ENCODE measurements at places on chromosomes 12 and 14.

DNA sequence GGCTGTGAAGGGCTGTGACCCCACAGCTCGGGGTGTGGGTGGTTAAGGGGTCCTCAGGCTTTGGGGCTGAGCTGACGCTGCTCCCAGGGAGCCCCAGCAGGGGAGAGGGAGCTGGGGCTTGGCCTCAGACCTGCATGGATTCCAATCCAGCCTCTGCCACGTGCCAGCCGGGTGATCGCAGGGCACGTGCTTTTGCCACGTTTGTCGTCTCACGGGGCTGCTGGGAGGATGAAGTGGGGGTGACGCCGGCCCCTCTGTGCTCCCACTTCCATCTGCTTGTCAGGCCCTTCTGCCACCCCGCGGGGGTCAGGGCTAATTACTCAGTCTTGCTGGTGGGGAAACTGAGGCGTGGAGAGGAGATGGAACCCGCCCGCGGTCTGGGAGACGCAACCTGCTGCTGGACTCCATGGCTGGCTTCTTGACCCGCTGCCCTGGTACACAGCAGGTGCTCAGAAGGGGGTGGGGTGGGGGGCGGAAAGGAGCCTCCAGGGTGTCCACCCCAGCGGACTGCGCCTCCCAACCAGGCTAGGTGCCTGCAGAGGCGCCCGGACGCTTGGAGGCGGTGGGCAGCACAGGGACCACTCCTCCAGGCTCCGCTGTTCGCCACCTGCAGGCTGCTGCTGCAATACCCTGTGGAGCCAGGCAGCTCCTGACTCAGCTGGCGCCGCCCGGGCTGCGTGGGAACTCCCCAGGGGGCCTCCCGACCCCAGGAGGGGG, 36.4 kb upstream of the PRIMA1 start:
- DNase-seq, result no peak

DNA sequence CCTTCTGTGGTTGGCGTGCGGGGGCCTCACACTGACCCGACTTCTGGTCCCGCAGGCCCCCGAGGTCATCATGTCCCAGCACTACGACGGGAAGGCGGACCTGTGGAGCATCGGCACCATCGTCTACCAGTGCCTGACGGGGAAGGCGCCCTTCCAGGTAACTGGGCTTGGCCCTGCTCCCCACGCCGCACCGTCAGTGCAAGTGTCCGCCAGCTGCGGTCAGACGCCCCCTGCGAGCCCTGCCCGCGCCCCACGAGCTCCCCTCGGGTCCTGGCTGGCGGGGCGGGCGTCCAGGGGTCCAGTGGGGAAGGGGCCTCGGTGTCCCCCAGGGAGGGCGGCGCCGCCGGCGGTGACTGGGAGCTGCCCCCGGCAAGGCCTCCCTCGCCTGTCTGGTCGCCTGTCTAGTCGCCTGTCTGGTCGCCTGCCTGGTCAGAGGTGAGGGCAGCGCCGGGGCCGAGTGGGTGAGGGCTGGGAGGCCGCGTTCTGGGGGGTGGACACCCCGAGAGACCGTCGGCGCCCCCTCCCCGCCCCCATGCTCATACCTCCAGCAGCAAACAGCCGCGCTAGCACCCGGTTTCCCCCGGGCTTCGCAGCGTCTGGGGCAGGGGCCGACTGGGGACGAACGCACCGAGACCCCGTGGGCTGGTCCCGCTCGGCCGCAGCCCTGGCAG, 14.8 kb downstream of the ULK1 start:
- no peak for DNase-seq

GRCh38 chr12:70854138-70854537, 66.4 kb downstream of the PTPRR start:
- no peak for DNase-seq

DNA sequence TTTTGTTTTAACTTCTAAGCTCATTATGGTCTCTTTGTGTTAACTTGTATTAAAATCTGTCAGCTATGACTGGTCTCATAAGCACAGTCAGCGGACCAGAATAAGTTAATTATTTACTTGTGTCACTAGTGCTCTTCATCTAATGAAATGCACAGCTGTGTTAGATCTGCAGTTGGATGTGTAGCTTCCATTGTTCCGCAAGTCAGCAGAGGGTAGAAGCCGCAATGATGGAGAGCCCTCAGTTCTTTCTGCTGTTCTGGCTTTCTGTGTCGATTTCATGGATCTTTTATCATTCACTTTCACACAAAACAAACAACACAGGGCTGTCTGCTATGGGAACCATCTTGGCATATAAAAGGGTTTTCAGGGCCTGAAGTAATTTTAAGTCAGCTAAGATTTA, 89.3 kb upstream of the RFX4 start:
- DNase-seq, result no peak

DNA sequence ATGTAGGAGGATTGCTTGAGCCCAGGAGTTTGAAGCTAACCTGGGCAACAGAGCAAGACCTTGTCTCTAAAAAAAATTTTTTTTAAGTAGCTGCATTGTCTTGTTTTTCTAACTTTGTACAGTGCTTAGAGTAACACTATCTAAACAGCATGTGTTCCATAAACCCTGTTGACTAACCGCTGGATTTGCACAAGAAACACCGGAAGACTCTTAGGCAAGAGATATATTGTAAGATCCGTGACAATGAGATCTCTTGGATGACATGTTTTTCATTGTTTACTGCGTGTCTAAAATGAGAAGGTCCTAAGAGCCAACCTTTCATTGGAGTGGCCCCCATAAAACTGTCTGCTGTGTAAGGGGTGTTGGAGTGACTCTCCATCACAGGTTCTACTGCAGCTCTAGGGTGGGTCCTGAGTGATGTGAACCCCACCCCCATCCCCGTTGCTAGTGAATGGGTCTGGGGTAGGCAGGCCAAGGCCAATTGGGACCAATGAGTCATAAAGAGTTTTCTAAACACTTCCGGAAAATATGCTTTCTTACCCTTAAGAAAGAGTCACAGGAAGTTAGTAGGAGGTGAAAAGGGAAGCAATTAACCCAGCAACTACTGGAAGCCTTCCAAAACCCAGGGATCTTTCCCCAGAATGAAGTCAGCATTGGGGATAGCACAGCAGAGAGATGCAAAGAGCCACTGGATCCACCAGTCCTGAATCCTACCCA, 24.3 kb upstream of the PCNX1 start:
- no peak for DNase-seq

- no peak for DNase-seq
Measured at GRCh38 chr12:122072031-122072970, 6.3 kb upstream of the MLXIP start.

DNA sequence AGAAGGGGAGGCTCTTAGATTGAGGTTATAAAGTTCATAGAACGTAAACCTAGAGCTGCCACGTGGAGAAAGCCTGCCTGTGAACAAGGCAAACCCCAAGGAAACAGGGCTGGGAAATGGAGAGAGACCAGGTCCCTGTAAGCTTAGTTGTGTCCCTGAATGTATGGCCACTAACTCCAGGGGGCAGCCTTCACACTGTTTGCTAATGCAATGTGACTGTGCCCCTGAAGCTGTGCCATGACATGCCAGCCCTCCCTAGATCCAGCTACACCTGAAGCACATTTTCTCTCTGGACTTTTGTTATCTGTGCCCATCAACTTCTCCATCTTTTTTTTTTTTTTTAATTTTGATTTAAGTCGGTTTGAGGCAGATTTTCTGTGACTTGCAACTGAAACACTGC, 60.6 kb upstream of the TMCC3 start:
- DNase-seq, result no peak

DNA sequence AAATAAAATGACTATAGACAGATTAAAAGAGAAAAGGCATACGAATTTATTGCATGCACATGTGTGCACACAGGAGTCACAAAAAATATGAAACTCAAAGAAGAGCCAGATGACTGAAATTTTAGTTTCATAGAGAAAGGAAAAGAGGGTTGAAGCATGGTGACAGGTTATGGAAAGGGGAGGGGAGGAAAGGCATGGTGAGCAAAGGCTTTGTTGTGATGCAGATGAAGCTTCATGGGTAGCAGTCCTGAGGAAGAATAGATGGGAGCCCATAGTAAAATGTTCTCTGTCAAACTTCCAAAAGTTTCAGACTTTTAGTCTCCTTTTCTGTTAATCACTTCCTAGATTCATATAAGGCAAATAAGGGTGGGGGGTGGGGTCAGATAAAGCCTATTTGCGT, 612.7 kb upstream of the ATP2B1 start:
- DNase-seq, result no peak

- no peak for DNase-seq
Measured at GRCh38 chr12:14638066-14638465, 58.3 kb downstream of the GUCY2C start.

GRCh38 chr12:1947081-1947480, 28.6 kb upstream of the CACNA2D4 start:
- DNase-seq, result no peak

GRCh38 chr12:124392667-124393413, 97.9 kb downstream of the RFLNA start:
- no peak for DNase-seq

DNA sequence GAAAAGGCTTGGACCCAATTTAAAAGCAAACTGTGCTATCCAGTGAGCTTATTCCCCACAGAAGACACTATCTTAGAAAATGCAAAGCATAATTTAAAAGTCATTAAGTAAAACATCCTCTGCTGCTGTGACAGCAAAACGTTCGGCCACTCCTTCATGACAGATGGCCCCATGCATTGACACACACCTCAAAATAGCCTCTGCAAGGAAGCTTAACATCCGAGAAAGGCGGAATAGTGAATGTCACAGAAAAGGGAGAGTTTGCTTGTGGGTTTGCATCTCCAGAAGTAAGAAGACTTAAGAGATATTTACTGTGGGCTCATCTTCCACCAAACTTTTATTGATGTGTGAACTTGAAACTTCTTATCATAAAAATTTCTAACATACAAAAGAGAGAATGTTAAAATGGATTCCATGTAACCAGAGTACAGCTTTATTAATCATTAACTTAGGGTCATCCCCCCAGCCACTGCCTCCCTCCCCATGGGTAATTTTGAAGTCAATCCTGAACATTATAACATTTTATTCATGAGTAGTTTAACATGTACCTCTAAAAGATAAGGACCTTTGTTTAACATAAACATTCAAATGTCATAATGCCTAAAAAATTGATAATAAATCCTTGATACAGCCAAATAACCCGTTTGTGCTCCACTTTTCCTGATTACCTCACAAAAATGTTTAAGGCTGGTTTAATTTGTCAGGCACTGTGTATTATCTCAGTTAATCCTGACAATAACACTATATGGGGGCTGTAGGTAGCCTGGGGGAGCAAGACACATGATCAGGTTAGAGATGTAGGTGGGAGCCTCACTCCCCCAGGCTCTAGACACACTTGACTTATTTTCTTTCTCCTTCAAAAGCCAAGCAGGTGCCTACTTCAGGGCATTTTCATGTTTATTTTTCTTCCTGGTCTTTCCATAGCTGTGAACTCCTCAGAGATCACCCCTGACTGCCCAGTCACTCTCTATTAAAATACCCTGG, 119.7 kb upstream of the TMCC3 start:
- DNase-seq, result no peak

DNA sequence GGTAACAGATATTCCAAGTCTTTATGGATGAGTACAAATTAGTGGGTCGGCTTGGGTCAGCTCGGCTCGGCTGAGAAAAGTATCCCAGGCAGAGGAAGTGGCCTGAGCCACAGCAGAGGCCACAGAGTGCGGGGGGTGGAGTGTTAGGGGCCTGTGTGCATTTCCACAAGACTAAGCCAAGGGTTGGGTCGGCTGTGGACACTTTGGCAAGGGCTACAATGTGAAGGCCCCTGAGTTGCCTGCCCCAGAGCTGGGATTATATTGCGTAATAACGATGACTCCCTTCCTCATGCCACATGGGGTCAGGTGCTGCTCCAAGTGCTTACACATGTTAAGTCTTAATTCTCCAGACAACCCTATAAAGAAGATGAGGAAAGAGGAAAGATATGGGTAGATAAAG, 11.4 kb downstream of the EVL start:
- DNase-seq, result no peak

DNA sequence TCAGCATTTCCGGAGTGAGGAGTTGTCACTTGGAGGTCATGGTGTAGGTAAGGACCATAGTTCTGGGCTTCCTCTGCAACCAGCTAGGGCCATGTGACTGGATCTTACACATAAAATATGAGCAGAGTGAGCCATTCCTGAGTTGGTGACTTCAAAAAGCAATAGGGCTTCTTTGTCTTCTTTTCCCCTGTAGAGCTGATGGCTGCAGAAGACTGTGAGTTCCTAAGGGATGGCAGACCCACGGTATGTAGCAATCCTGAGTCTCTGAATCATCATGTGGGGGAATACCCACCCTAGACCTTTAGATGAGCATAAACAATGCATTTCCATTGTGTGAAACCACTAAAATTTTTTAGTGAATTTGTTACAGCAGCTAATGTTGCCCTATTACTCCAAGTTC, 151.1 kb upstream of the TBX3 start:
- no peak for DNase-seq

- DNase-seq, result no peak
Measured at GRCh38 chr12:92866418-92866817, 62.7 kb downstream of the EEA1 start.

GRCh38 chr12:52582971-52583456, 9.4 kb upstream of the KRT74 start:
- peak; percentile 73 for DNase-seq

DNA sequence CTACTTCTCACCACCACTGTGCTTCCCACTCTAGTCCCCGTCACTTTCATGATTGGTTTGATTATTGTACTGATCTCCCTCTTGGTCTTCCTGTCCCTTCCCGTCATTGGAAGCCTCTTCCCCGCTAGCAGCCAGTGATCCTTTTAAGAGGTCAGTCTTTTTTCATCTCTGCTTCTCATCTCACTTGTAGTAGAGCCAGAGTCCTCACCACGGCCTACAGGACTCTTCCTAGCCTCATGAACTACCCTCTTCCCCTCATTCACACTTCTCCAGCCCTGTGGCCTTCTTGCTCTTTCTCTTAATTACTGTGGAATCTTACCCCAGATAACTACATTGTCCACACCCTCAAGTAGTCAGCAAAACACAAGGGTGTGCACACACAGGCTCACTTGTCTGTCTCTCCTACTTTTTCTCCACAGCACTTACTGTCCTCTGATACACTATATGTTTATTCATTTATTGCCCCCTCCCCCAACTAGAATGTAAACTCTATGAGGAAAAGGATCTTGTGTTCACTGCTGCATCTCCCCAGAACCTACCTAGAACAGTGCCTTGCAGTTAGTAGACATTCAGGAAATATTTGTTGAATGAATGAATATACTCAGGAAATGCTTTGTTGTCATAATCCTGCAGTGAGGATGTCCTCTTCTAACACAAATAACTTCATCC, 66.3 kb downstream of the CKB start:
- no peak for DNase-seq
